Activated naive CD4-positive, alpha-beta T cell (primary cell): ENCODE measurements at places on chromosomes 5 and 9.

- no peak for DNase-seq
These were observed 433.1 kb upstream of the CDH18 start for GRCh38 chr5:20420991-20421595.

GRCh38 chr9:130276955-130277354 lies 11.4 kb downstream of the HMCN2 start:
- no peak for DNase-seq

DNA sequence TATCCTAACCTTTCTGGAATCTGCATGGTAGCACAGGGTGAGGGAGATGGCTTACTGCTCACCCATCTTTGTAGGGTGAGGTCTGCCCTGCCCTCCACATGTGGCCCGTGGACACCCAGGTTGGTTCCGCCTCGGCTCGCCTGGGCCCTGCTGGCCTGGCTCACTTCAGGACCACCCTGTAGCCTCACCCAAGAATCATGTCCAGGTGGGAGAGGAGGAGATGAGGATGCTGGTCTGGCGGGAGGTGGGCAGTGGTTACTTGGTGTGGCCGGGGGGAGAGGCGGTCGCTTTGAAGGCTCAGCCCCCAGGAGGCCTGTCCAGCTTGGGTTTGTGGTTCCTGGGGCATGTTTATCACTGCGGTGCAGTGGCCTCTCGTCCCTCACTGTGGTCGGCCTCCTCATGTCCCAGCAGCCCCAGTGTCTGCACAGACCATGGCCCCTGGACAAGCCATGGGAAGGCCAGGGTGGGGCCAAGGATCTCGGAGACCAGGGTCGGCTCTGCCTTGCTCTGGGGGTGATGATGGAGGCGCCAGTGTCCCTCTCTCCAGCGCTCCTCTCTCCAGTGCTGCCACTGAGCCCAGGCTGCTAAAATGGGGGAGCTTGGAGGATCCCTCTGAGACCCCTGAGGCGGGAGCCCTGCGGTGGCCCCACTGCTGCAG lies 4.6 kb downstream of the OBP2B start:
- DNase-seq = no peak

DNA sequence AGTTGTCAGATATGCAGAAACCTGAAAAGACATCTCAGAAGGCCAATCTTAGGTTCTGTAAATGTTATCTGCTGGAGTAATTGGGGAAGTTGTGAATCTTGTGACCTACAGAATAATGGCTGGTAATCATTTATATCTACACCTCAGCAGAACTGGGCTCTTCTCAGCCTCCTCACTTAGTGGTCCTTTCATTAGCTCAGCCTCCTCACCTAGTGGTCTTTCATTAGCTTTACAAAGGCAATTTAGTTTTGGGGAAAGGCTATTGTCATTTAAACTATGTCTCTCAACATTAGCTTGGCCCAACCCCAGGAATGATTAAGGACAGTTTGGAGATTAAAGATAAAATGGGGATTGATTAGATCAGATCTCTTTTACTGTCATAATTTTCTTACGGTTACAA lies 284.2 kb upstream of the SGCD start:
- DNase-seq = no peak

GRCh38 chr9:14079440-14079839 lies 234.5 kb downstream of the NFIB start:
- DNase-seq = no peak

DNA sequence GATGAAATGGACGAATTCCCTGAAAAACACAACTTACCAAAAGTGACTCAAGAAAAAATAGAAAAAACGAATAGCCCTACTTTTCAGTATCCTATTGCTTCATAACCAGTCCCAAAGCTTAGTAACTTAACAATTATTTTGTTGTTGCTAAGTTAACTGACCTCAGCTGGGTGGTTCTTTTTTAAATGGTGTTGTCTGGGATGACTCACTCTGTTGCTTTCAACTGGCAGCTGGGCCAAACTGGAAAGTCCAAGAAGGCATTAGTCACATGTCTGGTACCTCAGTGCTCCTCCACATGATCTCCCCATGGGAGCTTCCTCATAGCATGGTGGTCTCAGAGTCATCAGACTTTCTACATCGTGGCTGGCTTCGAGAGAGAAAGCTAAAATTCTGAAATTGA lies 47.8 kb upstream of the ADAMTS2 start:
- DNase-seq = no peak
